ENCODE measurements at places on chromosomes 3 and 15. TPM values are rescaled to one million over a fixed set of nuclear protein-coding genes. Genes with fewer than 3 reads are reported as not detected.

The GCSAM gene
- not detected for total RNA-seq

The ALDH1A3 gene
- total RNA-seq = 5.8 TPM

The SPTBN5 gene
- total RNA-seq = 19.0 TPM

The ITPR1 gene
- 18.0 TPM for total RNA-seq

The HTR3E gene
- not detected for total RNA-seq

The PPM1L gene
- 2.3 TPM for total RNA-seq

The MST1R gene
- total RNA-seq = 1.5 TPM

The BFSP2 gene
- not detected for total RNA-seq

The LRRC3B gene
- not detected for total RNA-seq

The IGF2BP2 gene
- total RNA-seq = 130 TPM

The SPRED1 gene
- 16.4 TPM for total RNA-seq

The PPP4R2 gene
- 74.4 TPM for total RNA-seq

The SCAANT1 gene
- total RNA-seq = not detected

The RASGRF1 gene
- not detected for total RNA-seq

The XYLB gene
- 6.1 TPM for total RNA-seq

The CCR3 gene
- total RNA-seq = not detected

The GRK7 gene
- not detected for total RNA-seq

The FBN1 gene
- total RNA-seq = 88.1 TPM

The PAK6 gene
- total RNA-seq = not detected

The EFHB gene
- total RNA-seq = 0.99 TPM

Data from endothelial cell of umbilical vein (primary cell).